ENCODE measurements at places on chromosomes 3 and 15.

GRCh38 chr3:72285502-72285901, 500.6 kb upstream of the PROK2 start:
- DNase-seq = no peak

- no peak for DNase-seq
These were observed 21.7 kb upstream of the PLSCR1 start for GRCh38 chr3:146566138-146566537.

DNA sequence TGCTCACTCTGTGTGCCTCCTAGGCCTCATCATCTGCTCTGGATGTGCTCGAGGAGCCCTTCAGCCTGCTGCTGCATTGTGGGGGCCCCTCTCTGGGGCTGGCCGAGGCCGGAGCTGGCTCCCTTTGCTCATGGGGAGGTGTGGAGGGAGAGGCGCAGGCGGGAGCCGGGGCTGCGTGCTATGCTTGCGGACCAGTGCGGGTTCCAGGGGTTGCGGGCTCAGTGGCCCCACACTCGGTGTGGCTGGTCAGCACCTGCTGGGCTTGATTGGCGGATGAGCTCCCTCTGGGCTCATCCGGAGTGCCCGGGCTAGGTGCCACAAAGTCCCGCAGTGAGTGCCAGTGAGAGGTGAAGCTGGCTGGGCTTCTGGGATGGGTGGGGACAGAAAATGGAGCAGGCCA, 264.2 kb downstream of the SI start:
- DNase-seq = no peak

DNA sequence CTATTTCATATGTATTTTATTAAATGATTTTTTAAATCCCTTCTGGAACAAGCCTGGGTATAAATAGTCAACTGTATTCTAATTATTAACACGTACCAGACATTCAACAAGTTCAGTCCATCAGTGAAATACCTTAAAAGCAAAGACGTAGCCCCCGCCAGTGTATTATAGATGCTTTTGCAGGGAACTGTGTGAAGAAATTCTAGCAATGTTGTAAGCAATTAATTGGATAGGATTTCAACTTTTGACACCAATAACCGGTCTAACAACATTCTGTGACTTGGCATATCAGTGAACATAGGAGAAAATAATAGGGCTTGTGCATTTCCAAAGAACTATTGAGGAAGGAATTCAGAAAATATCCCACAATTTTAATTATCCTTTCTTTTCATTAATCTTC, 67.2 kb upstream of the TGFBR2 start:
- no peak for DNase-seq

GRCh38 chr3:16724487-16724886, 119.3 kb upstream of the DAZL start:
- no peak for DNase-seq

- no peak for DNase-seq
These were observed 286.9 kb downstream of the XXYLT1 start for GRCh38 chr3:194984066-194984465.
